CD4-positive, alpha-beta memory T cell (primary cell): ENCODE measurements at places on chromosomes 7 and 10.

DNA sequence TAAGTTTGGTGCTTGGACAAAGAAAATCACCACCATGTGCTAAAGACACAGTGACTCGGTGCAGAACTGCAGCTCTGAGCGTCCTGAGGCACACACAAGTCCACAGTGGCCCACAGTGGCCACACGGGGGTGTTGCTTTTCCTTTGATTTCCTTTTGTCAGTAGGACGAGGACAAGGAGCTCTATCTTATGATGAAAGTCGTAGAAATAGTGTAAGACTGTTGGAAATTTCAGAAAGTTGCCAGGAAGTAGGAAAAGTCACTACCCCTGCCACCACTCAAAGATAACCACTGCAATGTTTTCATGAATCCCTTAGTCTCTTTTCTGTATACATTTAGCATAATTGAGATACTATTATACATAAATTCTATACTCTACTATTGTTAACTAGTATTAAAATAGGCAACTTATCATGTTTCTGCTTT lies 146.0 kb downstream of the TNS3 start:
- DNase-seq = no peak

DNA sequence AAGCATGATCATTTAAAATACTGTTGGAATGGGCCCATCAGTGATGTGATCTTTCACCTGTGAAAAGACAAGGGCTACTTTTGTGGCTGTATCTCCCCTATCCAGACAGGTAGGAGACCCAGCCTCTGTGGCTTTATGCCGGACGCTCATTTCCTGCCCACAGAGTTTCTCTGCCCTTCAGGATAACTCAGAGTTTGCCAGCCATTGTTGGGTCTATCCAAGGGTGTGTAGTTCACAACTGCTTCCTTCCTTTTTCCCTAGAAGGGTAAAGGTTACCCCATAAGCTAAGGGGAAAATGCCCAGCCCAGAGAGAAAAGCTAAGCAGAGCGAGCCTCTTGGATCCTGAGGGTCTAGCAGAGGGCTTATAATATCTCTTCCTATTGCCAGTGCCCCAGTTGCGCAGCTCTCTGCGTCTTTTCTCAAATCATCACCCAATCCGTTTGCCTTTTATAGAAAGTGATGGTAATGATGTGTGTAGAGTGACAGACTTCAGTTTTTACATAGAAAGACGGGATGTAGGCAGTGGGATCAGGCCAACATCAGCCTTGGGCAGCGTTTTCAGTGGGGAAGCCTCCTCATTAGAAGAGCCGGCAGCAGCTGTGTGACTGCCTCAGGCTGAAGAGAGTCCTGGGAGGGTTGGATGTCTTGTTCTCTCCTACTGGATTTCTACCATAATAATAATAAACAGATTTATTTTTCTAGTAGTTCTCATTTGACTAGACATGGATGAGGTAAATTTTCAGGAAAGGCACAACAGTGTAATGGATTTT lies 80.5 kb downstream of the MET start:
- DNase-seq = no peak

DNA sequence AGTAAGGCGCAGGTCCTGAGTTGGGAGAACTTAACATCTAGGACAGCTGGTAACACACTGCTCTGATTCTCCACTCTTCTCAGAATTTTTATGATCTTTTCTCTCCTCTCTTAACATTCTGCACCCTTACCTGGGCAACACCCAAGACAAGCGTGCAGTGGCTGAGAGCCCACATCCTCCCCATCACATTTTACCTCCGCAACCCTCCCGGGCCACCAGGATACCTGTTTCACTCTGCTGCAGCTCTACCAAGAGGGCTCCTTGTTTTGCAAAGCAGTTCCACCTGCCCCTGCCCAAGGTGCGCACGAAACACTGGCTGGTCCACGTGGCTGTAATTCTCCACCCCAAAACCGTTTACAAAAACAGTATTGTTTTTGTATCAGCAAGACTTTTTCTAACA lies 81.5 kb downstream of the ITIH5 start:
- no peak for DNase-seq

- no peak for DNase-seq
Observed at GRCh38 chr10:81520688-81521087, 354.3 kb upstream of the NRG3 start.

- no peak for DNase-seq
Observed at GRCh38 chr7:104862719-104863118, 151.3 kb upstream of the KMT2E start.

DNA sequence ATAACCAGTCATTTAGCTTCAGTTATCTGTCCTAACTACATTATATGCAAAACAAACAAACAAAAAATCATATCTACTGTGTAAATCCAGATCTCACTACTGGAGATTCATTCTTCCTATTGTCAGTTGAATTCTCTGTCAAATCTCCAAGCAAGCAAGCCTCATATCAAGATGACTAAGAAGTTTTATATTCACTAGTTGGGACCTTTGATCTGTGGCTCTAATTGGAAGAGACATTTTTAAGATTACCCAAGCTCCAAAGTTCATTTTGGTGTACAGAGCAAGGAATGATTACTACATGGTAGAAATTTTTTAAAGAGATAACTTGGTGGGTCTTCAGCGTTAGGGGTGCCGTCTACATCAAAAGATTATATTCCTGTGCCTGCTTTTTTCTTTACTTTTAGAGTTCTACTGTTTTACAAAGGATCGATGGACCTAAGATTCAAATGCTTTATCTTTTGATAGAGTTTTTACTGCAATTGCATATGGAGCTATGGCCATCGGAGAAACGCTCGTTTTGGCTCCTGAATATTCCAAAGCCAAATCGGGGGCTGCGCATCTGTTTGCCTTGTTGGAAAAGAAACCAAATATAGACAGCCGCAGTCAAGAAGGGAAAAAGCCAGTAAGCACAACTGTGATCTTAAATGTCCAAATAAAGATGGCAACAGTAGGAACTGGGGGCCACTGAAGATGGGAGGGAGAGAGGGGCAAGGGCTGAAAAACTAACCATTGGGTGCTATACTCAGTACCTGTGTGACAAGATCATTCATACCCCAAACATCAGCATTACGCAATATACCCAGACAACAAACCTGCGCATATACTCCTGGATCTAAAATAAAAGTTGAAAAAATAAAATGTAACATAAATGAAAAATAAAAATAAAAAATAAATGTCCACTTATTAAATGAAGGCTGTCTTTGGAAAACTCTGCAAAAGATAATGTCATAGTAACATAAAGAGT lies 47.9 kb downstream of the SP8 start:
- no peak for DNase-seq

DNA sequence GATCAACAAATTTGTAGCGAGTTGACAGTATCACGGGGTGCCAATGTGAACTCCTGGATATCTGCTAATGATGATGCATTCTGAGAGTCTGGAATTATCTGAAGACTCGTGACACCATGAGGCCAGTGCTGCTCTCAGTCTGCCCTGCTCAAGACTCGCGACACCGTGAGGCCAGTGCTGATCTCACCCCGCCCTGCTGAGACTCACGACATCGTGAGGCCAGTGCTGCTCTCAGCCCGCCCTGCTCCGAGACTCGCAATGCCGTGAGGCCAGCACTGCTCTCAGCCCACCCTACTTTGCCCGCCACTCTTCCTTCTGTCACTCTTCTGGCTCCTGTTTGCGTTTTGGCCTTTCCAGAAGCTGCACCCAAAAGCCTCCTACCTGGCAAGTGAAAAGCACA lies 411.8 kb downstream of the PTPRN2 start:
- DNase-seq = no peak

DNA sequence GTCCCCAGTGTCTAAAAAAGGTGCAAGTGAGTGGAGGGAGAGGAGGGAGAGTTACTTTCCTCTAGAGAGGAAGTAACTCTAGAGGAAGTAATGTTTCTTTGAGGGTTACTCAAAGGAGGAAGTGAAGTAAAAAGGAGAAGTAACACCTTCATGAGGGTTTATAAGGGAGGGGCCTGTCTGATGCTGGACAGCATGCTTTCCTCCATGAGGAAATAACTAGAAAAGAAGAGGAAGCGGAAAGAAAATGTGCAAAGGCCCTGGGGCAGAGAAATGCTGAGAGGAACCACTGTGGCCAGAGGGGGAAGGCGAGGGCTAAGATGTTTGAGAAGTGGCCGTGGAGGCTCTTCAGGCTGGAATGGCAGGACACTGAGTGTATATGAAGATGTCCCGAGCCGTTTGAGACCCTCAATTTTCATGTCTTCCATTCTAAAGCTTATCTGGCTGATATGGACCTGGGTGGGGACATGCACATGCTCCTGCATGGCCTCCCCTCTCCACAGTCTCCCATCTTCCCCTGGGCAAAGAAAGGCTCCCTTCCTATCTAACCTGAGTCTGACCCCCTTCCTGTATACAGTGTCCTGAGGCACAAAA lies 3.4 kb upstream of the SLC18A2 start:
- no peak for DNase-seq

GRCh38 chr7:40571796-40572195 lies 437.0 kb downstream of the SUGCT start:
- no peak for DNase-seq

- no peak for DNase-seq
Observed at GRCh38 chr7:85520175-85520574, 333.3 kb upstream of the SEMA3D start.

- DNase-seq = no peak
Observed at GRCh38 chr7:51455948-51456347, 139.3 kb upstream of the COBL start.

GRCh38 chr7:116261904-116262303 lies 51.6 kb downstream of the TES start:
- no peak for DNase-seq

DNA sequence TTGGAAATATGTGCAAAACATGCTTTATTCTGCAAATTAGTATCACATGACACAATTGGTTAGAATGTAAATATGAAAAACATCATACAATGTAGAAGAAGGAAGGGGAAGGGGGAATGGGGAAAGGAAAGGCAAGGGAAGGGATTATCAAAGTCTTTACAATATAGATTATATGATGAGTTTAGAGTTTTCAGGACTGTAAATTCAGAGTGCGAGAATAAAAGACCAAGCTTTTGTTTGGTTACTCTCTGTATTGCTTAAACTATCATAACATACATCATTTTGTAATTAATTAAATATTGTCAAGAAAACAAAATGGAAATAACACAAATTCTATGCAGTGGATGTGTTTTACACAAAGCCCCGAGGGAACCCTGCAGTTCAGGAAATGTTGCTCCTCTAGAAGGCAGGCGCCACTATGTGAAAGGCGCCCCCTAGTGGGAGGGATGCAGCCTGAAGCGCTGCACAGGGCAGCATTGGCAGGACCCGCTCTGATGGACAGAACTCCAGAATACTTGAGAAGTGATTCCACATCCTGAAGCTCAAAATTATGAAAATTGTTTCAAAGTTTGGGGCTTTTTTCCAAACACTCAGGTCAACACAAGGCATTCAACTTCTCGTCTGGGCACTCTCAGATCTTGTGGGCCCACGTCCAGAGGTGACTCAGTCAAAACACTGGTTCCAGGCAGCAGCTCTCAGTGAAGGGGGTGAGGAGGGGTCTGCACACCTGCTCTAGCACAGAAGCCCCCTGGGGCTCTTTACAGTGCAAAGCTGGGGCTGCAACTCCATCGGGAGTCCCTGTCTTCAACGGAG lies 31.6 kb upstream of the TMEM254 start:
- peak; percentile 51 for DNase-seq

GRCh38 chr10:86090807-86091206 lies 275.8 kb downstream of the GRID1 start:
- no peak for DNase-seq

- no peak for DNase-seq
Observed at GRCh38 chr7:101104799-101105198, 19.5 kb downstream of the TRIM56 start.

DNA sequence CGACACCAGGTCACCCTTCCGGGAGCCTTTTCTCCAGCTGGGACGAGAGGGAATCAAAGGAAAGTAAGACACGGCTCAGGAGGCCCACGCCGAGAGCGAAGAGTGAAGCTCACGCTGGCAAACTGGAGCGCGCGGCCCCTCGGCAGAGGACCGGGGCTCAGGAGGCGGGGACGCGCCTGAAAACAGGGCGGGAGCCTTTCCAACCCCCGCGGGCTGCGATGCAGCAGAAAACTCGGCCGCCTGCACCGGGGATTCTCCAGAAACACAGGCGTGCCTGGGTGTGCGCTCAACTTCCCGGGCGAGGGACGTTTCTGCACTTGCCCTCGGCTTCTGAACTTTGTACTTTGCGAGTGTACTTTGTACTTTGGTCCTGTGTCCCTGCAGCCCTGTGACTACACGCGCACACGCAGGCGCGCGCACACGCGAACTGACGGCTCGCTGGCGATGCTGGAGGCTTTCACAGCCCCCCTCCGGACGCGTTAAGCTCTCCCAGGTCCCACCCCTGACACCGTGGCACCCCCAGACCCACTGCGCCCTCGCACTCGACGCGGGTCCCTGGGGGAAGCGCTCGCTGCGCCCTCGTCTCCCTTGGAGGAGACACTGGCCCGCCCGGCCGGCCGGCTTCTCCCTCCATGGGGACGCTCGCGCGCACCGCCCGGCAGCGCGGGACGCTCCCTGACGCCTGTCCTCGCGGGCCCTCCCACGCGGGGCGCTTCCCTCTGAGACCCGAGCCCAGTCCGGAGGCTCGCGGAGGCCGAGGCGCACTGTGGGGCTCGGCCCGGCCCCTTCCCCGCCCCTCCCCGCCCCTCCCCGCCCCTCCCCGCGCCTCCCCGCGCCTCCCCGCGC lies 588 bp upstream of the PAOX start:
- peak; percentile 59 for DNase-seq

DNA sequence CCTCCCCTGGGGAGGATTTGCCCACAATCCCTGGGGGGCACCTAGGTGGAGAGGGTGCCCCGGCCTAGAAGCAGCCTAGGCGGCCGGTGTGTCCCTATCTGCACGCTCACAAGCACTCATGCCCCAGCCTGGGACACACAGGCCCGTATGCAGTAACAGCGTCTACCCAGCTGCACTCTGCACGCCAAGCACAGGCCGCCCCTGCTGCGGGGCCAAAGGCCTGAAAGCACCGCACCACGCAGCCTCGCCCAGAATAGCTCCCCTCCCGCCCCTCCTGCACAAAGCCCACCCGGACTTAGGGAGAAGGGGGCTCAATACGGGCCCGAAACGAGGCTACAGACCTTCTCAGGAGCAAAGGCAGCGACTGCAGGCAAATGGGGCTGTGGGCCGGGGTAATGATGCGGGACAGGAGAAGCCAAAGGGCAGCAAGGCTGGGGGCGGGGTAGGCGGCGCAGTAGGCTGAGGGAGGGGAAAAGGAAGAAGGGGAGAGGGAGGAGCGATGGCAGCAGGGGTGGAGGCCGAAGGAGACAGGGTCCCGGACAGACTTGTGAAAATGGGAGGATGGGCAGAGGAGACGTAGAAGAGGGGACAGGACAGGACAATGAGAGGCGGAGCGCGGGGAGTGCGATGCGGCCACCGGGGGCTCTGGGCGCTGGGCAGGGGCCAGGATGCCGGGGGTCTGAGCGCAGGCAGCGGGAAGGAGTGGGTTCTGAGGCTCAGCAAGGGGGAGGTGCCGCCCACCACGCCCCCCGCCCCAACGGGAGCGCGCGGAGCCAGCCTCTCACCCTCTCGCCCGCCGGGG lies 544 bp downstream of the GPRIN2 start:
- DNase-seq = peak; percentile 23

- DNase-seq = no peak
Observed at GRCh38 chr7:44922351-44922694, 37.0 kb upstream of the PURB start.

- DNase-seq = no peak
Observed at GRCh38 chr10:129859536-129859935, 104.5 kb downstream of the EBF3 start.
